ENCODE measurements at places on chromosomes 12 and 14.

DNA sequence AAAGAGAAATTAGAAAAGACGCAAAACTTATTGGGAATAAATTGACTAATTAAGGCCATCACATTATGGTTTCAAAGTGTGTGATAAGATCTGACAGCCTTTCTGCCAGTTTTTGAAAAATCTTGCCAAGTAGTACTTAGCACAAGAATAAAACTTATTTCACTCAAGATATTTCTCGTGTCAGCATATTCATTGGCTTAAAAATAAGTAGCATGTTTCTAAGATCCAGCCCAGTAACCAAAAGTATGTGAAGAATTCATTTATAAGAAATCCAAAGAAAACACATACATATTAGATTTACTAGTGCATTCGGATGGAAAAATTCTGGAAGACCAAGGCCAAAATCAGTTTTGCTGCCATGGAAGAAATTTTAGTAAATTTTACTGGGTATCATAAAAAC is 1135.0 kb downstream of the GALC start:
- no peak for DNase-seq

- no peak for DNase-seq
Observed at GRCh38 chr12:48857278-48857994, 5.5 kb upstream of the DDX23 start.

DNA sequence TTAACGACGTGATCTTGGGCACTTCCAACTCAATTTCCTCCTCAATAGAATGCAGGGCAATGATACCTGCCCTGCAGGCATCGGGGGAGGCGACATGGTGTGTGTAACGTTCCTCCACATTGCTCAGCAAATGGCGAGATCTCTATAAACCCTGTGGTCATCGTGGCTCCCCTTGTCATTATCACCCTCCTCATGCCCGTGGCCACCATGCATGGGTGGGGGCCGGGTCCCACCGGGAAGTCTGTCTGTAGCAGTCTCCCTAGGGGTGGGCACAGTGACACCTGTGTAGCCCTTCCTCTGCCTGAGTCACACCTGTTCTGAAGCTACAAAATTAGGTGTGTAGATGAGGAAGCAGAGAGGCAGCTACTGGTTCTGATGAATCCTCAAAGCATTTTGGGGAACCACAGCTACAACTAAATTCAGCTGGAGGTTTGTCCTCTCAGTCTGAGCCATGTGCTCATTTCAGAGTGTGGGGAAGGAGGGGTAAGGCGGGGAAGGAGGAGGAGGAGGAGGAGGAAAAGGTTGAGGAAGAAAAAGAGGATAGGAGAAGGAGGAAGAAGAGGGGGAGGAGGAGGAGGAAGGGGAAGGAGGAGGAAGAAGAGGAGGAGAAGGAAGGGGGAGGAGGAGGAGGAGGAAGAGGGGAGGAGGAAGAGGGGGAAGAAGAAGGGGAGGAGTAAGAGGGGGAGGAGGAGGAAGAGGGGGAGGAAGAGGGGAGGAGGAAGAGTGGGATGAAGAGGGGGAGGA is 11.0 kb upstream of the CACNA2D4 start:
- no peak for DNase-seq

- DNase-seq, result no peak
Observed at GRCh38 chr12:88577537-88577936, 2.7 kb downstream of the KITLG start.

DNA sequence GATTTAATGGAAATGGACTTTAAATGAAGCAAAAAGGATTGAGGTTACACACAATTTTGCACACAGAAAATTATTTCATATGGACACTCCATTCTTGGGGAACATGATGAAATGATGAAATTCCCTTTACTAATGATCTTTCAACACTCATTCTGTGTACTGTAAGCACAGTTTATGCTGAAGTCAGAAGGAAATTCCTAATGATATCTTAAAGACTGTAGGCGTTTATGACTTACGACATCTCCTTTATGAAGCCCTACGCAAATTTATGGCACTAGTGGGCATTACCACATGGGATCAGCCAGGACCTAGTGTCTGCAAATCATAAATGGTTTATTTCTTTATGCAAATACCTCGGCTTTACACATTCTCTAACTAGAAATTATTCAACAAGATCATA is 97.9 kb upstream of the SOX5 start:
- no peak for DNase-seq

DNA sequence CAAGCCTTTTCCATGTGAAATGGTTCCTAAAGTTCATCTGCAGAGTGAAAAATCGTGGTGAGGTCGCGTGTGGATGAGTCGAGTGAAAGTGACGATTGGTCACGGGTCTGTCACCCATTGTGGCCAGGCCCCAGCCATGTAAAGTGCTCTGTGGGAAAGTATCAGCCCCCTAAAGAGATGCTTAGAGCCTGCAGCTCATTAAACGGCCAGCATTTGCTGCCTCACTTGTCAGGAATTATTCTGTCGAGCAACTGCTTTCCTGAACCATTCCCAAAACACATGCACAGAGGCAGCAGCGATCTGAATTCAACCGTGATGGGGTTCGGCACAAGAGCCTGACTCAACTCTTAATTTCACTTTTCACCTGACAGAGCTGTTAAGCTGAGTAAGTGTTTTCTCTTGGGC is 16.0 kb downstream of the DBX2 start:
- DNase-seq, result no peak

All from T-helper 22 cell (primary cell).